ENCODE measurements at places on chromosomes 3 and 15.

DNA sequence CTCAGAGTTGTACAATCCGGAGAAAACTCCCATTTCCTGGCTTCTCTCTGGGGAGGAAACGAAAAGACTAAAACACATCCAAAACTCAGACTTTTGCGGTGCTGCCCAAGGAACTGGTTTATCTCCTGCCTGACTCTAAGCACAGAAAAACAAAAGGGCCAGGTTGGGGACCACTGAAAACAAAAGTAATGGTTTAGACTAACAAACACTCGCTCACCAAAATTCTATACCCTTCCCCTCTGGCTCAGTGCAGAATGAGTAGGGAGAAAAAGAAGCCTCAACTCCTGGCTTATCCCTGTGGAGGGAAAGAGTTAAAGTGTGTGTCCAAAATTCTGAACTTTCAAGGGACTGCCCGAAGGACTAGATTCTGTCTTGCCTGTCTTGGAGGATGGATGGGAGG lies 173.6 kb downstream of the FGF12 start:
- no peak for DNase-seq

- peak; percentile 67 for DNase-seq
Measured at GRCh38 chr3:138833899-138834595, 681 bp downstream of the PIK3CB start.

DNA sequence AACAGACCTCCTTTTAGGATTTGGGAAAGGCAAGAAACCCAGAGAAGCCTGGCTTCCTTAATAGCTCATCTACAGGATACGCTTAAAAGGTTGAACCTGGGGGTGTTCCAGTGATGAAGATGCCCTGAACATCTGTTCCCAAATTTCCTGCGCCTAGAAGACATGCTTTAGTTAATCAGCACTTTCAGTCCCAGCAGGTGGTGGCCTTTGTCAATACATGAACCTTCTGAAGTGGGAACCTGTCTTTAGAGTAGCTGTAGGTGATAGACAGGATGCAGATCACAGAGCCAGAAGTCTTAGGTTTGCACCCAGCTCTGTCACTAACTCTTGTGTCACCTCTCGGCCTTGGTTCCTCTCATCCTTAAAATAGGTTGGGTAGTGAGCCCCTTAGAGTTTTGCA lies 149.7 kb upstream of the SYNPR start:
- no peak for DNase-seq

DNA sequence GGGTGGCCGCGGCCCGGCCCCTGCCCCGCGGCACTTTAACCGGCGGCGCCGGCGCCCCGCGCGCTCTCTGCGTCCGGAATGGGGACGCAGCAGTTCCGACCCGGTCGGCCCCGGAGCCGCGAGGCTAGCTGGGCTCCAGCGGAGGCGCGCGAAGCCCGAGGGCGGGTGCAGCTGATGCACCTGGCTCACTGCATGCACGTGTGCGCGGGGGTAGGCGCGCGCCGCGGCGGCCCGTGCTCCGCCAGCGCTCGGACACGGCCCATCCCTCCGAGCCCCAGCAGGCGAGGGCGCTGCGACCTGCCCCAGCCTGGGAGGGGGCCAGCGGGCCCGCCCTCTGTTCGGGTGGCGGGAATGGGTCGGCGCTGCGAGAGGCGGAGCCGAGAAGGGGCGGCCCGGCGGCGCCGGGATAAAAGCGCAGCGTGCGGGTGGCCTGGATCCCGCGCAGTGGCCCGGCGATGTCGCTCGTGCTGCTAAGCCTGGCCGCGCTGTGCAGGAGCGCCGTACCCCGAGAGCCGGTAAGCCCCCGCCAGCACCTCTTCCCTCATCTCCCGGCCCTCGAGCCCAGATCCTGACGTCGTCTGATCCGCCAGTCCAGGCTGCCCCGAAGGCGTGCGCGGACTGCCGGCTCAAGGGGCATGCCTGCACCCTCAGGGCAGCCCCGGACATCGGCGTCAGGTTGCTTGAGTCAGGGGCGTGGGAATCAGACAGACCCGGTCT lies at the start of the genes CHDH and IL17RB:
CHDH (minus strand) TSS at position 286 of the 717 bp plus-strand sequence. CDS start 22,411 bp downstream, outside the sequence.
IL17RB (plus strand) TSS at position 435 of the 717 bp plus-strand sequence; CDS start at position 456, 21 bp downstream.
- peak; percentile 9 for DNase-seq

GRCh38 chr3:72996121-72996472 lies 514 bp upstream of the PPP4R2 start:
- DNase-seq, result peak; percentile 14

All from activated CD8-positive, alpha-beta T cell treated with anti-CD3 and anti-CD28 coated beads for 36 hours (primary cell).